MCF 10A (cell line): ENCODE measurements at places on chromosomes 2 and 18.
A peak's percentile ranks its signal among the peaks of the same experiment; 100 is the strongest.

- peak; percentile 84 for DNase-seq
Measured at GRCh38 chr18:9683418-9684396, 24.4 kb upstream of the RAB31 start.

GRCh38 chr2:175684466-175684865 lies 317.6 kb downstream of the LNPK start:
- no peak for DNase-seq

DNA sequence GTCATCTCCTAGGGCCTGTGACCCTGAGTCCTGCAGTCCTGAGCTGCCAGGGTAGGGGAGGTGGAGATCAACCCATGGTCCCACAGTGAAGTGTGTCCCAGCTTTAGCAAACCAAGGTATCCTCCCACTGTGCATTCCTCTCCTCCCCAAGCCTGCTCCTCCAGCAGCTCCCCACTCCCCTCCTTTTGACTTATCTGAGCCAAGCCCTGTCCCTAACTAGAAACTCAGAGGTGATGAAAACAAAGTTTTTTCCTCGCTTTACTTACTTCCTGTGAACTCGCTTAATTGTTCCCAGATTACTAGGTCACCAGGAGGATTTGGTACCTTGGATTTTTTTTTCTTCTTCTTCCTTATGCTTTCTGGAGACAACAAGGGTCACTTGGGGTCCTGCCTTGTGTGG lies 80.8 kb downstream of the EHD3 start:
- DNase-seq: no peak

GRCh38 chr2:204441316-204441715 lies 104.0 kb upstream of the PARD3B start:
- DNase-seq: no peak

DNA sequence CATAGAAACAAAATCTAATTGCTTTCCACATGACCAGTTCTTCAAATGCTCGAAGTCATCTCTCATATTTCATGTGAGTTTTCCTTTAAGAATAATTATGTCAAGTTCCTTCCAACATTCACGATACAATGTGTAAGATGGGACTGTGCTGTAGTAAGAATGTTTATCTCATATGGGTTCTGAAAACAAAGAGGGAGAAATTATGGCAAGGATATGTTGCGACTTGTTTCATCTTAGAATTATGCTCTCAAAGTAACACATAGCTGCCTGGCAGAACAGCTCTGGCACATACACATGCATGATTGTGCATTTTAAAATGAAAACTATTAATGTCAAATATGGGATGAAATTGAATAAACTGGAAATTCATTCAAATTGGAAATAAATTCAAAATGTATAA lies 314.8 kb upstream of the ACVR2A start:
- DNase-seq: no peak

GRCh38 chr18:33467531-33467930 lies 27.0 kb upstream of the CCDC178 start:
- peak; percentile 2 for DNase-seq

GRCh38 chr18:35174745-35175144 lies 66.1 kb upstream of the ZNF397 start:
- DNase-seq: no peak

DNA sequence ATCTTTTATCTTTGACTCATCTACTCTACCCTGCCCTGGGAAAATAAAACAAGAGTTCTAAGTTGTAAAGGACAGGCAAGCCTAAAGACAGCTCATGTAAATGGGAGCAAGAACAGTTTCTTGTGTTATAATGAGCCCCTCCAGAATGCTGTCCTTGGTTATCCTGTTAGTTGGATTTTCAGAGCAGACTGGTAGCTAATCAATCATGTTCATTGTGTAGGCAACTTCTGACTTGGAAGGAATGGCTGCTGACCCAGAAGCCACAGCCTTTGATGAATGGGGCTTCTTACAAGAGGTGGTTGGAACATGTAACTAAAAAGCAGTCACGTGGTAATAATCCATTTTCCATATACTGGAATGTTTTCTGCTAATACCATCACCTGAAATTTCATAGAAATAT lies 254.2 kb downstream of the AGPS start:
- DNase-seq: no peak

GRCh38 chr2:15768615-15769014 lies 171.7 kb upstream of the MYCN start:
- DNase-seq: no peak

DNA sequence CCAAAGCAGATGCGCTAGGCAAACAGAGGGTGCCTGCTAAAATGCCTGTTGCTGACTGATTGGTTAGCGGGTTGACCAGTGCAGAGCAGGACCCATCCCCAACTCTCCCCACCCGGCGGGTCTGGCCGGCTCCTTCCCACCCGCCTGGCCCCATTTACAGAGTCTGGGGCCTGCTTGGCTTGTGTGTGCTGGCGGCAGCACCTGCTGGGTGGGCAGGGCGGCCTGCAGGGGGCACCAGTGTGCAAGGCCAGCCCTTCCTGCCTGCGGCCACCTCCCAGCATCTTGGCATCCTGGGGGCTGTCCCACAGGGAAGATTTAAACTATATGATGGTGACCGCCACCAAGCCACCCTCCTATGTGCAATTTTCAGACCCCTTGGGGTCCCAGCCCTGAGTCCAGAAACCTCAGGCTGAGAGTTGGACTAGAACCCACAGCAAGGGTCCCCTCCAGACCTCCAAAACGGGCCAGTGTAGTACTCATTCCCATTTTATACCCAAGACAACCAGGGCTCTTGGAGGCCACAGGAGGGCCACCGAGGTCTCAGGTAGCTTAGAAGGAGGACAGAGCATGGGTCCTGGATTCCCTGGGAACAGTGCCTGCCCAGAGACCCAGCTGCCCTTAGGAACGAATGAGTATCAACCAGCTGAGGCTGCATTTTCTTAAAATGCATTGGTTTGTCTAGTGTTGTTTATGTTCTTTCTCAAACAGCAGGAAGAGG lies 173.6 kb downstream of the SMAD7 start:
- DNase-seq: peak; percentile 59

- peak; percentile 66 for DNase-seq
Measured at GRCh38 chr2:96951125-96951654, 35.2 kb downstream of the FAM178B start.

- no peak for DNase-seq
Measured at GRCh38 chr2:37602702-37603101, 68.7 kb downstream of the CDC42EP3 start.

DNA sequence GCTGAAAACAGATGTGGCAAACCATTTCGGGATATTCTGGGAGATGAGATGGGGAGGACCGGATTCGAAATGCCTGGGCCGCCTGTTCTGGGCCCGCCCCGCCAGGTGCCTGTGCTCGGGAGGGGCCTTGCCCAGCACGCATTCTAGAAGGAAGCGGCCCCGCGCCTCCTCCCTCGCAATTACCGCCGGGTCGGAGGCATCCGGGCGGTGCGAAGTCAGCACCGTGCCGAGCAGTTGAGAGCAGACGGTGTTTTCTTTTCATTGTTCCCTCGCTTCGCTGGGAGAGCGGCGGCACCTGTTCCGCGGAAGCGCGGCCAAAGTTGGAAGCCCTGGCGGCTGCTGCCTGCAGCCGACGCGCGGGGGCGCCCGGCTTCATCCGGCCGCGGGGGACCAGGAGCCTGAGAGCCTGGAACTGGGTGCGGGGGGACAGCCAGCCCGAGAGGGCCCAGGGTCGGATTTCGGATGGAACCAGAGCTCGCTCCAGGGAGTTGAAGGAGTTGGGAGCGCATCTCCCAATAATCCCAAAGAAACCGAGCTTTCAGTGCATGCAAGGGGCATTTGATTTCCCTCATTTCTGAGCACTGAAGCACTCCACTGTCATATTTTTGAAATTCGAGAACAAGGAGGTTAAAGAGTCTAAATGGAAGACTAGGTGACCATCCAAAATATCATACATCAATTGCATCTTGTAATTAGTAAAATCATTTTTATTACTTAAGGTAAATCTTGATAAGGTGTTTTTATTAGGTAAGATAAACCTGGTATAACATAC lies 241.8 kb upstream of the RAB12 start:
- DNase-seq: no peak

DNA sequence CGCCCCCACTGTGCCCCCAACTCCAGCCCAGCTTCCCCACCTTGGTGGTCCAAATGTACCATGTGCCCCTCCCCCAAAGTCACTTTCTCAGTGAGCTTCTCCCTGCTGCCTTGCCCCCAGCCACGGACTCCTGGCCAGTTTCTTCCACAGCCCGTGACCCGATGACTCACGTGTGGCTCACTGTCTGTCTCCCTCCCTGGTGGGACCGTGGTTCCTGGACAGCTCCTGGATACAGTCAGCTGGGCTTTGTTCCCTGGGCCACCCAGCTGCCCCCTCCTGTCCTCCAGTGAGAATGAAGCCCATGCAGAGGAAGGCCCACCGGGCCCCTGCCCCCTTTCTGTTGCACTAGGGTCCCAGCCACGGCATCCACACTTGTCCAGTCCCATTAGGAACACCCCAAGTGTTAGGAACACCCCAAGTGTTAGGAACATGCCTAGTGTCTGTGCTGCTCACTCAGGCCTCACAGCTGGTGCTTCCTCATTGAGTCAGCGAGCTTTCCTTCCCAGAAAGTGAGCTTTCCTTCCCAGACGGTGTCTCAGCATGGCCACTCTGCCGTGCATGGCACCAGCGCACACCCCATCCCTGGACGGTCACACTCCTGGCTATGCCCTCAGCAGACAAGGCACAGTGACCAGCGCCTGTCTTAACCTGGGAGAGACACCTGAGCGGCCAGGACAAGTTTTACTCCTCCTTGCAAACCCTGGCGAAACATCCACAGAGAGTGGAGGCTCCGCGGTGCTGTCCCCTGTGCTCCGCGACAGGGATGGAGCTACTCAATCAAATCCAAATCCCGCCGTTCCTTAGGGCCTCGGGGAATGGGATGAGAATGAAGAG lies 44.8 kb upstream of the CTDP1 start:
- no peak for DNase-seq

DNA sequence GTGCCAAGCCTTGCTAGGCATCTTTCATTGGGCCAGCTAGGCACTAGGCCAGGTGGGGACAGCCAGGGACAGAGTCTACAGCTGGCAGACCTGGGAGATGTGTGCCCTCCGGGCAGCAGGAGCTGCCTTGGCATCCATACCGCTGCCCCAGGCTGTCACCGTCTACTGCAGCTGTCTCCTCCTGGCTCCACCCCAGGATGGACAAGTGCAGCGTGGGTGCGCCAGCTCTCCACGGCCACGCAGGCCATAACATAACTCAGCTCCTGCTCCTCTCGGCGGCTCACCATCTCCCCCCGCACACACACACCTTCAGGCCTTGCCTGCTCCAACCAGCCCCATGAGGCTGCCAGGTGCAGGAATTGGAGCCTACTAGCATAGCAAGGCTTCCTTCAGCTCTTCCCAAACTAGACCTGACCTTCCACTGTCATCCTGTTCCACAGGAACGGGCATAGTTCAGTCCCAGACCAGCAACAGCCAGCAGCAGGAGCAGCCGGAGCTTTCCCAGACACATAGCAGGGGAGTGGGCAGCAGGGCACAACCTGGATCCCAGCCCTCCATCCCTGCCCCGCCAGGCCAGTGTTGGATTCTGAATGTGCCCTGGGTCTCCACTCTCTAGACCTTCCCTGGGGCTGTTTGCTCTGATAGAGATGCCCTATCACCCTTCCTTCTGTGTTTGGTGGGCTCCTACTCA lies 2.5 kb upstream of the ADRA2B start:
- DNase-seq: no peak
